ENCODE measurements at places on chromosomes 1 and 21.

- DNase-seq: no peak
Observed at GRCh38 chr1:29687601-29688244, 451.4 kb downstream of the PTPRU start.

- no peak for DNase-seq
Observed at GRCh38 chr1:116679828-116680628, 12.5 kb upstream of the IGSF3 start.

DNA sequence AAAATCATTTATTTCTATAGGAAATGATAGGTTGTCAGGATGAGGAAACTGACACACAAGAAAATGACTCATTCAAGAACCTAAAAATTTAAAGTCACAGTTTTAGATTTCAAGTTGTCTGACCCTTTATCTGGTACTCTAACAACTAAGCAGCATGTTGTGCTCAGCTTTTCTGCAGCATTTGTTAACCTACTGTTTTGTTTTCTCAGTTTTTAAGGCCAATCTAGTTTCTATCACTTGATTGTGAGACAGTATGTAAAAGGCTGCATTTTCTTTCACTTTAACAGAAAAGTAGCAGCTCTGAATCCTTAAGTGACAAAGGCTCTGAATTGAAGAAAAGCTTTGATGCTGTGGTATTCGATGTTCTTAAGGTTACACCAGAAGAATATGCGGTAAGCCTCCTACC lies 59.1 kb downstream of the RALGPS2 start:
- no peak for DNase-seq

DNA sequence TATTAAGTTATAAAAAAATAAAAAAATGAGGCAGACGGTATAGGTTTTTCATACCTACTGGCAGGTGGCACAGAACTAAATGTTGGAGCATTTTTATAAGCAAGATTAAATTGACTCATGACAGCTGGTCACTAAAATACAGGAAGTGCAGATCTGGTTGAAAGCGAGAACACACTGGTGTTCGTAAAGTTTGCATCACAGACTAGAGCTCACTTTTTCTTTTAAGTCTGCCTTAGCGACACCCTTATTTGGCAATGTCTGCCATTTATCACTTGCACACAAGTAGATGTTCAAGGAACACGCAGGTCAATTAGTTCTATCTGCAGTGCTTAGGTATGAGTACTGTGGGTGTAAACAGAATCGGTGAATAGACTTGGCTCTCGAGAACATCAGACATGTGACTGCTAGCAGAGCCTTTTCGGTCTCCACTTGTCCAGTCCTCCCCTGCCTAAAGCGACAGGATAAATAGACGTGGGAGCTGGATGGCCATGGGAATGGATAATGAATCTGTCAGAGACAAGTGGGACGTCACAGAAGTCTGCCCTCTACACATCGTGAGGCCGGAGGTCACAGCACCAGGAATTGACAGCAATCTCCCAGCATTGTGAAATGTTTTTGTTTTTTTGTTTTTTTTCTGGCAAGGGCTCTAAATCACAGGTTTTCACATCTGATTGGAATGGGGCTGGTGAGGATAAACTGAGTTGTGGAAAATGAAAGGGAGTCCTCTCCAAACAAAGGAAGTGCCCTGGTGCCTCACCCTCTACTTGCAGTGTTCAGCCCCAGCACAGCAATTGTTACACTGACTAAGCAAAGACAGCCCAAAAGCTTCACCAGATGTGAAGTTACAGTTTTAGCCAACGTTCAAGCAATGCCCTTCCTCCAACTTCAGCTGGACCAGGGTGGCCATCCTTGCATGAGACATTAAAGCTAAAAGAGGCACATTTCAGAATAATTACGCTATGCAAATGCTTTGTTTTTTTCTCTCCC lies 248.9 kb downstream of the NTNG1 start:
- no peak for DNase-seq

DNA sequence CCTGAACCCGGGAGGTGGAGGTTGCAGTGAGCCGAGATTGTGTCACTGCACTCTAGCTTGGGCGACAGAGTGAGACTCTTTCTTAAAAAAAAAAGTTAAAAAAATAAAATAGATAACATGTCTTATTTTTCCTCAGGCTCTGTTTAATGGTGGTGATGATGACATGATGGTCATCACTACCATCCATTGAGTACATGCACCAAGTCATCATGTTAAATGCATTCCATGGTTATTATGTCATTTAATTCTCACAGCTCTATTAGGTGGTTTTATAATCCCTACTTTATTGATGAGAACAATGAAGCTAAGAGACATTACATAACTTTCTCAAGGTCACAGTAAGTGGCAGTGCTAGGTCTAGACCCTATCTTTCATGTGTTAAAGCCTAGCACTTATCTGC lies 34.4 kb upstream of the MAB21L3 start:
- no peak for DNase-seq

DNA sequence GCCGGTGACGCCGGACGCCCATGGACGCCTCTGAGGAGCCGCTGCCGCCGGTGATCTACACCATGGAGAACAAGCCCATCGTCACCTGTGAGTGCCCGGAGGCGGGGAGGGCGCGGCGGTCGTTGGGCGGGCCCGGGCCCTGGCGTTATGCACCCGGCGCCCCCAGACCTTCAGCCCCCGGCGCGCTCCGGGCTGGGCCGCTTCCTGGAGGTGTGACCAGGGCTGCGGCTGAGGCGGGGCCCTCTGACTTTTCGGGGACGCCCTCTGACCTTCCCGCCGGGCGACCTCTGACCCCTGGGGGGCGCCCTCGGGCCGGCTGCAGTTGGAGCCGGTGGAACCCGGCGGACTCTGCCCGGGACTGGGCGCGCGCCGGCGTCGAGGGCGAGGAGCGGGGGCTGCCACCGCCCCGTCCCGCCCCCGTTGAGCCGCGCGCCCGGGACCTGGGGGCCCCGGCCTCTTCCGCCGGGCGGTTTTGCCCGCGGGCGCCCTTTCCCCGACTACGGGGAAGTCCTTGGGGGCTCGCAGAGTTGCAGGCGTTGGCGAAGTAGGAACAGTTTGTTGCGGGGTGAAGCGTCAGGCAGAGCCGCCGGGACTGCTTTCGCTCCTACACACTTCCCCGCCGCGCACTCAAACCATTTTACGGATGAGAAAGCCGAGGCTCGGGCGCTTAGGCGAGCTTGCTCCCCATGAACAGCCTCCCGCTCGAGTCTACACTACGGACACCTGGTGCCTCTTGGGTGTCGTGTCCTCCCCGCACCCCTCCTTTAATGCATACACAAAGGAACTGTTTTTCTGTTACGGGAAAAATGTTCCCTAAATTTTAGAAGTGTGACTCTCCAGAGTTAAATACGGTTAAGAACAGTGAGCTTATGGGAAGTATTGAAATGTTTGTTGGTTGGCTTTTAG lies 618 bp downstream of the TRAPPC10 start:
- DNase-seq: peak; percentile 86

- DNase-seq: no peak
Observed at GRCh38 chr21:17519965-17520609, 7.2 kb downstream of the CXADR start.

DNA sequence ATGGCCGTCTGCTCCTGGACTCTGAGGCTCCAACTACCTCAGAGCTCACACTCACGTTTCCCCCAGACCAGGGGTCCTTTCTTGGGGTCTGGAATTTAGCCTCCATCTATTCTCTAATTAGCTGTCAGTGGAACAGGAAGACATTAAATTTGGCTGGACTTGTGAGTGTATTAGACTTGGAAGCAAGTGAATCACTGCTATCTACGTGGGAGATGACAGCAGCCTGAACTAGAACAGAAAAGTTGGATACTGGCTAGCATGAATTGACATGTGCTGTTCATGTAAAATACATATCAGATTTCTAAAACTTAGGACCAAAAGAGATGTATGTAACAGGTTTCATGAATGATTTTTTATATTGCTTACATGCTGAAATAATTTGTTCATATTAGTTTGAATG lies 28.0 kb downstream of the TAF5L start:
- no peak for DNase-seq

DNA sequence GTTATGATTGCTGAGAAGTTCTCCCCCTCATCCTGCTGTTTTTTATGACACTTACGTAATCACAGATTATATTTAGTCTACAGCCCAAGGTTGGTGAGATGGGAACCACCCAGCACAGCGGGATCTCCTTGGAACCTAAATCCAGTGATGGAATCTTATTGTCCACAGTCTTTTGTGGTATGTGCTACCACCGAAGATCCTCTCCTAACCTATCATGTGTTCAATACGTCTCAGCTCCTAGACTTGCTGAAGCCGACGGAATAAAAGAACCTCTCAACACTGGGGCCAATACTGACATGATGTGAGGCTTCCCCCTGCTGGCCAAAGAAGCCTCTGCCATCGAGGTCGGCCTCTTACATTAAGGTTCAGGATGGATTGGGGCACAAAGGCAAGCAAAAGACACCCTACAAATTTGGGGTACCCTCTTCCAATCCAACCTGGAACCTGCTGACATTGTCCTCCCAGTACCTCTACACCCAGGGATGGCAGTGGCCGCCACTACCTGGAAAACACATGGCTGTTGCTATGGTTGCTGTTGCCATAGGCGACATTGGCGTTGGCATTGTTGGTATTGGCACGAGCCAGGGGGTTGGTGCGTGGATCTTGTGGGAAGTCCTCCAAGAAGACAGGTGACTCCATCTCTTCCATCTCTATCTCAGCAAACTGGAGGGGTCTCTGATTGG lies 19.4 kb upstream of the KIF21B start:
- DNase-seq: peak; percentile 80

GRCh38 chr1:160772331-160772730 lies 23.6 kb upstream of the LY9 start:
- no peak for DNase-seq

GRCh38 chr1:221204055-221204833 lies 325.0 kb downstream of the HLX start:
- DNase-seq: no peak

GRCh38 chr1:216607067-216607697 lies 116.0 kb downstream of the ESRRG start:
- no peak for DNase-seq

DNA sequence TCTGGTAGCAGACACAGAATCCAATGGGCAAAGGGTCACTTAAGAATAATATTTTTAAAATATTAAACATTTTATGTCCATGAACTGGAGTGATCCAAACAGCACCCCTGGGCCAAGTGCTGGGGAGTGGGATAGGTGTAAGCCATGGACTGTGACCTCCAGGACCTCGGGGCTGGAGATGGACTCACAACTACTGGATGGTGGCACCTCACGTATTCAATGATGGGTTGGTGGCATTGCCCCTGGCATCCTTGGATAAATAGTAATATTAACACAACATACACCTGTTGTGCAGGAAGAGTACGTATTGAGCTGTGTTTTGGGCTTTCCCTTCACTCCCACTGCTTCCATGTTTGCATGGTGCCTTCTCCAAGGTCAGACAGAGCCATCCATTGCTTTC lies 39.3 kb upstream of the TENT5C start:
- no peak for DNase-seq

DNA sequence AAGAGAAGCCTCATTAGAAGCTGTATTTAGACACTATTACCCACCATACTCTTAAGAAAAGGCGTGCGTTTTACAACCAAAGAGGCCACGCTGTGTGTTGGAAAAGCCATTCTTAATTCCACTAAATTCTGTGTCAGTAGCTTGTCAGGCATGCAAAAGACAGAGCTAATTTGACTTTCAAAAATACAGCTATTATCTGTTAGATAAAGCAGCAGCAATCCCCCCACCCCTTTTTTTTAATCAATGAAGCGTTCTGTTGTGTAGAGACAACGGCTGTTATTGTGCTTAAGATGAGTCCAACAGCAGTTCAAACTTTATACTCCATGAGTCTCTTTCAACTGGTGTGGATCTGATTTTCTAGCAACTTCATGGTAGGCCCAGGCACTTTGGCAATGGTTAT lies 43.5 kb downstream of the PLA2G4A start:
- DNase-seq: no peak

GRCh38 chr1:21027805-21028204 lies 148.9 kb downstream of the EIF4G3 start:
- DNase-seq: no peak

GRCh38 chr1:229869240-229869639 lies 197.8 kb upstream of the GALNT2 start:
- no peak for DNase-seq

GRCh38 chr1:35844826-35845225 lies 37.0 kb downstream of the AGO4 start:
- DNase-seq: no peak

DNA sequence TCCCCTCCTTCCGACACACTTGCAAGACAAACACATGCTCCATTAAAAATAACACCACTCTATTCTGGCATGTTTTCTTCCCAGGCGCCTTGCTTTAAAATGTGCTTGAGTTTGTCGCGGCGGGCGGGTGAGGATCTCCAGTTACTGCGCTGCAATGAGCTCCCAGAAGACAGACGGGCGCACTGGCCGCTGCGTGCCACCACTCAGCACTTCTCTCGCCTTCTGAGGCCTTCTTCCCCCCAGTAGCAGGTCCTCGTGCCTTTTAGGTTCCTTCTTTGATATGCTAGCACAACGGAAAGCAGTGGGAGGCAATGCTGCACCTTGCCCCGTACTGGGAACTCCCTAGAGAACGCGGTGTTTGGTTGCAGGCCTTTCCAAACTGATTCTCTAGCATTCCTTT lies 279.5 kb upstream of the NR5A2 start:
- no peak for DNase-seq

DNA sequence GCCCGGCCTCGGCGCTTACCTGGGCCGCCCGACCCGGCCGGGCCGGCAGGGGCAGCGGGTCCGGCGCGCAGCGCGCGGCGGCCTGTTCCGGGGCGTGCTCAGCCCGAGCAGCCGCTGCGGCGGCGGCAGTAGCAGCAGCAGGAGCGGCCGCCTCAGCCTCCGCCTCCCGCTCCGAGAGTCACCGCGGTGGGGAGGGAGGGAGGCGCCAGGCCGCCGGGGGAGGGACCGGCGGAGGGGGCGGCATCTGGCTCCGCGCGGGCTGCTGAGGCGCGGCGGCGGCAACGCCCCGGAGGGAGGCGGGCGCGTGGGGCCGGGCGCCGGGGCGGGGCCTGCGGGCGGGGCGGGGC lies at the start of gene CTNNBIP1:
CTNNBIP1 (minus strand) TSS at position 194 of the 347 bp plus-strand sequence. CDS start 38,205 bp downstream, outside the sequence.
- DNase-seq: no peak

DNA sequence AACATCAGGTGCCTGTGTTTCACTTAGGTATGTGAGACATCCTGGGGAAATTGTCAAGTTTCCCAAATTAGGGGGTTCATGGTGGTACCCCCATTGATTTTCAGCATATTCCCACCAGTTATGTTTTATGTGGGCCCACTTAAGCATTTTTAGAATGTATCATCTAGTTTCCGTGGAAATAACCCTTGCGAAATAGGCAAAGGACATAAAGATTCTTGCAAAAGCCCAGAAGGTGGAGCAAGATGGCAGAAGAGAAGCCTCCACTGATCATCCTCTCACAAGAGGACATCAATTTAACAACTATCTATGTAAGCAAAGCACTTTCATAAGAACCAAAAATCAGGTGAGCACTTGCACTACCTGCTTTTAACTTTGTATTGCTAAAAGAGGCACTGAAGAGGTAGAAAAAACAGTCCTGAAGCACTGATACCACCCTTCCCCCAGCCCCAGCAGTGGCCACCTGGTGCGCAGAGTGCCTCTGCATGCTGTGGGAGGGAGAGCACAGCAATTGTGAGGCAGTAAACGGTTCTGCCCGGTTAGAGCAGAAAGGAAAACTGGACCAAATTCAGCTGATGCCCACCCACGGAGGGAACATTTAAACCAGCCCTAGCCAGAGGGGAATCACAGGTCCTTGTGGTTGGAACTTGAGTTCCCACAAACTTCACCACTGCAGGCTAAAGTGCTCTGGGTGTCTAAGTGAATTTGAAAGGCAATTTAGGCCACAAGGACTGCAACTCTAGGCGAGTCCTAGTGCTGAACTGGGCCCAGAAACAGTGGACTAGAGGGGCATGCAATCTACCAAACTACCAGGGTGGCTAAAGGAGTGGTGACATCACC lies 23.2 kb downstream of the MCOLN2 start:
- peak; percentile 22 for DNase-seq

All from CD4-positive, alpha-beta T cell treated with Interleukin-10 for 1 hour (primary cell).